ENCODE measurements at places on chromosomes 1 and 21.

DNA sequence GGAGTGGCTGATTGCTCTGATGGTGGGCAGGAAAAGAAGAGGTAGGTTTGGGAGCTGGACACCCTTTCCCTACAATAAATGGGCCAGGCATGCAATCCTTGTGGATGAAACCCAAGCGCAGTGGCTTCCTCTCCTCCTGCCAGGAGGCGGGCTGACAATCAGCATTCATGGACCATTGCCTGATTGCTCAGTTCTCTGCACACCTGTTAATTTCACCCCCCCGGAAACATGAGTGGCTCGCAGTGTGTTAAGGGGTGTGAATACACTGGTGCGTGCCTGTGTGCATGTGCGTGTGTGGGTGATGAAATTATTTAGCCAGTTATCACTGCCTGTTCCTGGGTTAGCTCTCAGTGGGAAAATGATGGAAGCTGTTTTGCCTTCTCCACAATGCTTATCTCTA is 310.7 kb downstream of the PCP4 start:
- DNase-seq = no peak

- no peak for DNase-seq
Observed at GRCh38 chr1:3639397-3639911, 10.4 kb downstream of the WRAP73 start.

DNA sequence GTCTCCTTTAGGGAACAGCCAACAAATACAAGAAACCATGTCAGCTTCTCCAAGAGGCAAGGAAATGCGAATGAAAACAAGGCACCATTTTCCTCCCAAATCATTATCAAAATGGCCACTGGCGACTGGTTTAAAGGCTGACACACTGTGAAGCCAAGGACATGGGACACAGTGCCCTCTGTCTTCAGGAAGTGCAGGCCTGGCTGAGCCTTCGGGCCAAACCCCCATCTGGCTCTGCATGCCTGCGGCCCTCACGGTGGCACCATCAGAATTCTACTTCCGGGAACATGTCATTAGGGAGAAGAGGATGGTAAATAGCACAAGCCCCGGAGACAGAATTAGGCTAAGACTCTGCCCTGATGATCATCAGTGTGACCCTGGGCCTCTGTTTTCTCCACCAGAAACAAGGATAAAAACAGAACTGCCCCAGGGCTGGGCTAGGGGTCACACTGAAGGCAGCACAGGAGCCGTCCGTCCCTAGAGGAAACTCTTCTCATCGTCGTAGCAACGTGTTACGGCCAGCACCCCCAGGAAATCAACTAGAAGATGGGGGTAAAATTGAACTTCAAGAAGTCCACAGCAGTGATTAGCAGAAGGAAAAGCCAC is 103.5 kb downstream of the NPHP4 start:
- DNase-seq = no peak

DNA sequence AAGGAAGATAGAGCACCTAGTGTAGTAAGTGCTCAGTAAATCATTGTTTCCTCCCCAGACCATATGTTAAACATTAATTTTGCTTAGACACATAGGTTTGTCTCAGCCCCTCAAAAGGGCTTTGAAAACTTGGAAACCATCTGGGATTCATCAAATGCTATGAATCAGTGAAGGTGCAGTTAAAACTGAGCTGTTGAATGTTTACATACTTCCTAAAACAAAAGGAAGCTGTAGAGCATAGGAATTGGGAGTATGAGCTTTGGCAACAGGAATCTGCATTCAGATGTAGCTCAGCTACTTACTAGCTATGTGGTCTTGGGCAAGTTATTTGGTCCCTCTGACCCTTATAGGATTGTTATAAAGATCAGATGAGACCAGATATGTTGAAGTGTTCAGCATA is 18.7 kb upstream of the PODN start:
- no peak for DNase-seq

GRCh38 chr1:89887713-89888112 is 66.9 kb downstream of the LRRC8D start:
- no peak for DNase-seq

DNA sequence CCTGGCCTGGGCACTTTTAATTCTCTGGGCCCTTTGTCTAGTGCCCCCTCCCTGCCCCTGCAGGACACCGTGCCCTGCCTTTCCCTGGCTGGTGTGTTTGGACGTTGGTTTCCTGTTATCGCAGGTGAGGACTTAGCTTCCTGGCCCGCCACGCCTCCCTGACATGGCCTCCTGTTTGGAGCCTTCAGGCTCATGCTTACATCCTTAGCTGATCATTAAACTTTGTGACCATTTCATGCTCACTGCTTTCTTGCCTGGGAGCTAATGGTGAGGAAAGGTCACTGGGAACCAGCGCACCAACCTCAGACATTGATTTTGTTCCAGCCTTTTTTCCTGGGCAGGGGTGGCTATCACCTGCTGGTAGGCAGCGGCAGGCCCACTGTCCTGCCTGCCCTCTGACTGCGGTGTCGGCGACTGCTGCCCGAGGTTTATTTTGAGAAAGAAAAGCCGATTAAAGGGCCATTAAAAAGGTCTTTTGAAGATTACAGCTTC is 3.7 kb downstream of the PFKL start:
- no peak for DNase-seq

DNA sequence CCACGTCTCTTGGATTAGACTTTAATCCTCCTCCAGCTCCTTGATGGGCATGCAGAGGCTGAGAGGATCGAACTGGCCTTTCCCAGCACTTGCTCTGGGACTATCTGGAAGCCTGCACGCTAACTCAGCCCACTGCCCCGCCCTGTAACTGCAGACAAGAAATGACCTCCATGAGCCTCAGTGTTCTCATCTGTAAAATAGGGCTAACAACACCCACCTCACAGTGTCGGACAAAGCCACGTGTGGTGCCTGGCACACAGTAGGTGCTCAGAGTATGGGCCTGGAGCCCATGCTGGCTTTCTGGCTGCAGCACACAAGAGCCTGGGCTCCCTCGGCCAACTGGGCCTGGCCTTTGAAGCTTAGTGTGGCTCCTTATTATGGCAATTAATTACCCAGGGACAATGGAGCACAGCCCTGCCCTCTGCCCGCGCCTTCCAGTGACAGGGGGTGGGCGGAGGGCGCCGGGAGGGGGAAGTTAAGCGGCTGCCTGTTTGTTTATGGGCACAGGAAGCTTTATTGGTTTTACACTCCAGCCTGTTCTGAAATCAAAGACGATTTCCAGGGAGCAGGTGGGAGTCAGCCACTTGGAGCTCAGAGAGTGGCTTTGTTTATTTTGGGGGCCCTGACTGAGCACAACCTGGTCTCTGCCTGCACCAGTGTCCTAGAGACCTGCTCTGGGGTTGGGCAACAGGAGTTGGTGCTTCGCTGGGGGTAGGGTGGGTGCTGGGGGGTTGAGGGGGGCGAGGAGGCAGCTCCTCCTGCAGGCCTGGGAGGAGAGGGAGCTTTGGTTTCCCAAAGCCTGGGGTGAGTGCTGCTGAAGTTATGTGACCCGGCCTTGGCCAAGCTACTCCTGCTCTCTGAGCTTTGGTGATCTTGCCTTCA is 31.0 kb downstream of the PAX7 start:
- DNase-seq = no peak

GRCh38 chr1:61193808-61194207 is 111.4 kb downstream of the NFIA start:
- no peak for DNase-seq

GRCh38 chr1:4854367-4854766 is 200.0 kb downstream of the AJAP1 start:
- no peak for DNase-seq

- DNase-seq = no peak
Observed at GRCh38 chr1:8142955-8143629, 117.0 kb upstream of the ERRFI1 start.

GRCh38 chr1:178020968-178021640 is 51.2 kb upstream of the SEC16B start:
- DNase-seq = no peak

GRCh38 chr1:226063977-226064815 is 1.7 kb downstream of the H3-3A start:
- no peak for DNase-seq

DNA sequence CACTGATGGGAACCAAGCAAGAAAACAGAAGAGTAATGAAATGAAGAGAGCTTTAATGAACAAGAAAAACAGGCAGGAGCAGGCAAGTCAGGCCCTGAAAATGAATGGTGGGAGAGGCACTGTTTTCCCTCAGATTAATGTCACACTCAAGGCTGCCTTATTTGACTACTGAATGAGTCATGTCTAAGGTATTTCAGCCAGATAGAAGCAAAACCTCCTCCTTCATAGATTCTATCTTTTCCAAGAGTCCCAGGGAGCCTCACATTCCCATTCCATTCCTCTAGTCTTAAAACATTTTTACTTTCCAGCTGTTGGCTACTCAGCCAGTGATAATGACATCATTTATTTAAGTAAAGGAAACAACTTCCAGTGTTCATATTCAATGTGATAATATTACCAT is 228.4 kb upstream of the NRIP1 start:
- DNase-seq = no peak

- no peak for DNase-seq
Observed at GRCh38 chr1:163876546-163876945, 554.8 kb downstream of the NUF2 start.

- no peak for DNase-seq
Observed at GRCh38 chr1:34785875-34786470, 5.0 kb downstream of the GJB3 start.

- DNase-seq = no peak
Observed at GRCh38 chr1:92203105-92203504, 14.6 kb upstream of the C1orf146 start.

DNA sequence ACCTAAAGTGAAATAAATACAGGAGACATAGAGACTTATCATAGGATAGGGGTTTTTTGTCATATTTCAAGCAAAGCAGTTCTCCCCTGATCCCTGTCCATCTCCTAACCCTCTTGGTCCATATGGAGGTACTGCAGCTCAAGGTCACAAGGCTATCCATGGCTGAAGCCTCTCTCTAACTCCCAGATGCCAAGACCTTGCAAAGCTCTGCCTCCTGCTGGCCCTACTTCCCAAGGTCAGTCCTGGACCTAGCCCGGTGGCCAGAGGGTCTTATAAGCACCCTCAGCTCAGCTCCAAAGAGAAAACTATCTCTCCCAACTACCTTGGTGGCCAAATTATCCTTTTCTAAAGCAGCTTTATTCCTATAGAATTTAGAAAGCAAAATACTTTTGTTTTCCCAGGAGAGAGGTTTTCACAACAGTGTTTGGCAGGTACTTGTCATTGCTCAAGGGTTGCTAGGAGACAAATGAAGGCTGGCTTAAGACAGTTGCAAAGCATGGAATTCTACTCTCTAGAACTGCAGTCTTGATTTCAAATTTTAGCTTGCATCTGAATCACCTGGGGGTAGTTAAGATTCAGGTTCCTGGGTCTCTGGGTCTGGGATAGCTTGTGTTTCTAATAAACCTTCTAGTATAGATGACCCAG is 121.5 kb downstream of the XCL2 start:
- DNase-seq = no peak

- no peak for DNase-seq
Observed at GRCh38 chr1:41230656-41231055, 11.4 kb downstream of the SCMH1 start.

GRCh38 chr21:42424914-42425541 is 21.3 kb downstream of the UBASH3A start:
- peak; percentile 80 for DNase-seq

DNA sequence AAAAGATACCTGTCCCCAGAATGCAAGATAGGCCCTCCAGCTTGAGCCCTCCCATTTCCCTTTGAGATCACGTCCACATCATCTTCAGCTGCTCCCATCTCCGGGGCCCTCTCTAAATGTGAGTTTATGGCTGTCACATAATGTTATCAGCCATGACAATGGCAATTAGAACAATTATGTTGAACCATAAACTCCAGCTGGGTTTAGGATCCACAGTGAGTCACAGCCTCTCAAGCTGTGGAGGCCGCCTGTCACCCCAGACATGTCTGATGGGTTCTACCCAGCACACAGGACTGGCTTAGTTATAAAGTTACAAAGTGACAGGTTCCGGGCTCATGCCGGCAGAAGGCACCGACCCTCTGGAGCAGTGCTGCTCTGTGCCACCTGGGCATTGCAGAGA is 597.3 kb downstream of the PTPRU start:
- no peak for DNase-seq

- no peak for DNase-seq
Observed at GRCh38 chr1:205183676-205184335, 27.7 kb downstream of the DSTYK start.

GRCh38 chr1:113217447-113218208 is 144.6 kb downstream of the LRIG2 start:
- no peak for DNase-seq

- DNase-seq = no peak
Observed at GRCh38 chr1:201882665-201883132, 6.0 kb upstream of the SHISA4 start.

GRCh38 chr1:118563981-118564951 is 379.2 kb upstream of the SPAG17 start:
- DNase-seq = no peak

DNA sequence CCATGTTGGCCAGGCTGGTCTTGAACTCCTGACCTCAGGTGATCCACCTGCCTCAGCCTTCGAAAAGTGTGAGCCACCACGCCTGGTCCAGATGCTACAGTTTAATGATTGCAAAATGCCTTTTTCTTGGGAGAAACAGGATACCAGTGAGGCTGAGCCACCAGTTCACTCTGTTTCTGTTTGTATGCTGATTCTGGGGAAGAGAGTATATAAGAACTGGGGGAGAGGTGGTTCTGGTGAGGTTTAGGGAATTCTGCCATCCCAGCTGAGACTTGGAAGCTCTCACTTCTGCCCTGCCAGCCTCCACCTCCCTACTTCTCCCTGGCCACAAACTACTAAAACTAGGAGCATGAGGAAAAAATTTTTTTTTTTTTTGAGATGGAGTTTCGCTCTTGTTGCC is 8.1 kb upstream of the PMF1 start:
- no peak for DNase-seq

- DNase-seq = no peak
Observed at GRCh38 chr1:90435351-90435750, 281.8 kb downstream of the BARHL2 start.
